ENCODE measurements at places on chromosomes 6 and 20.

DNA sequence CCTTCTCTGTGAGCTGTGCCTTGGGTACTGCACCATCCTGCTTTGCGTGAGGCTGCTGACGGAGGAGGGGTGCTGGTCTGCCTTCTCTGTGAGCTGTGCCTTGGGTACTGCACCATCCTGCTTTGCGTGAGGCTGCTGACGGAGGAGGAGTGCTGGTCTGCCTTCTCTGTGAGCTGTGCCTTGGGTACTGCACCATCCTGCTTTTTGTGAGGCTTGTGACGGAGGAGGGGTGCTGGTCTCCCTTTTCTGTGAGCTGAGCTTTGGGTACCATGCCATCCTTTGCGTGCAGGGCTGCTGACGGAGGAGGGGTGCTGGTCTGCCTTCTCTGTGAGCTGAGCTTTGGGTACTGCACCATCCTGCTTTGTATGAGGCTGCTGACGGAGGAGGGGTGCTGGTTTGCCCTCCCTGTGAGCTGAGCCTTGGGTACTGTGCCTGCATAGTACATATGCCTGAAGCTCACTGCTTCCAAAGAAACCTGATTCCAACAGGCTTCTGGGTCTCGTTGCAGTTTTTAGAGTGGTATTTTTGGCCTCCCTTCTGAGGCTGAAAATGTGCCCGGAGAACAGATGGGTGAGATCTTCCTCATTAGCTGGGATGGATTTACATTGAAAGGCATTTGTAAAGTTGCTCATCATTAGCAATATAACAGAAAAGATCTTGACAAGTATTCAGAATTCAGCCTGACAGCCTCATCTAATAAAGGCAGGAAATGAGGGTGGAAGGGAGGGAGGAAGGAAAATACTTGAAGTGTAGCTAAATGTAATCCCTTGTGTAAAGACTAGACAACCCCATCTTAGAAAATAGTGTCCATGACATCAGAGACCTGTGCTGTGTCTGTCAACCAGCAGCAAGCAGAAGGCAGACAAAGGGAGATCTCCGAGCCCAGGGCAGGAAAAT lies 46.8 kb upstream of the UNC93A start:
- DNase-seq: no peak

DNA sequence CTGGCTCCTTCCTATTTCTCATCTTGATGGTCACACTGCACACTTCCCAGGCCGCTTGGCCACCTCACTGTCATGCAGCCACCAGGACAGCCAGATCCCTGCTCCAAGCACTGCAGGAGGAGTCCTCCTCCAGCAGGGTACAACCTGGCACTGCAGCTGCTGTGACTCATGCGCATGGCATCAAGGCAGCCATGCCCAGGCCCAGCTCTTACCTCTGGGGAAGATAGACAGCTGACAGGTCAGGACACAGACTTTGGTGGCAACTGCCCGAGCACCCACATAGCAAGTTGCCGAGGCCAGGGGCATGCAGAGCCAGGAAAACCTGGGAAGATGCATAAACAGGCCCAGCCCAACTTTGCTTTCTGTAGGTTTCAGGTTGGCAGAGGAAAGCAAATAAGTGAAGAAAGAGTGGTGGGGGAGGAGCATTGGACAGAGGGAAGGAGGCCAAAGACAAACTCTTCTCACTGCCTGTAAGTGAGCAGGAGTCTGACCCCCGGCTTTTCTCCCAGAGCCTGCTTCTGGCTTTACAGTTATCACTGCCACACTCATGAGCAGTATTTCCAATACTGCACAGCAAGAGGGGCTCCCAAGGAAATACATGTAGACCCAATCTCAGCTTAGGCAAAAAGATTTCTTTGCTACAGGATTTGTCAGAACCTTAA lies 38.8 kb downstream of the SLC22A3 start:
- no peak for DNase-seq

- no peak for DNase-seq
Measured at GRCh38 chr6:20509212-20509611, 25.0 kb upstream of the CDKAL1 start.

DNA sequence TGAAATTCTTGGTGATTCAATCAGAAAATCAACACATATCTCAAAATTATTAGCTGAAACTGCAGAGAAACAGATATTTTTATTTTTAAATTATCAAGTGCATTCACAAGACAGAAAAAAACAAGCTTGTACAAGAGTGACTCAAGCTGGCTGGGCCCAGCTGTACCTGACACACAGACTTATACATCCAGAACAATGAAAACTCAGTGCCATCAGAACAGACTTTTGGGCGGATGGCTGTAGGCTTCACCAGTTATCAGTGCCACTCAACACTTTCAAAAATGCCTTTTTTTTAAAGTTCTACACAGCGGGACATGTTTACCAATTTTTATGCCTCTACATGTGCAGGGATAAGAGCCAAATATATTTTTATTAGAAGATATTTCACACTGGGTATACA lies 102.8 kb downstream of the MYB start:
- DNase-seq: no peak

DNA sequence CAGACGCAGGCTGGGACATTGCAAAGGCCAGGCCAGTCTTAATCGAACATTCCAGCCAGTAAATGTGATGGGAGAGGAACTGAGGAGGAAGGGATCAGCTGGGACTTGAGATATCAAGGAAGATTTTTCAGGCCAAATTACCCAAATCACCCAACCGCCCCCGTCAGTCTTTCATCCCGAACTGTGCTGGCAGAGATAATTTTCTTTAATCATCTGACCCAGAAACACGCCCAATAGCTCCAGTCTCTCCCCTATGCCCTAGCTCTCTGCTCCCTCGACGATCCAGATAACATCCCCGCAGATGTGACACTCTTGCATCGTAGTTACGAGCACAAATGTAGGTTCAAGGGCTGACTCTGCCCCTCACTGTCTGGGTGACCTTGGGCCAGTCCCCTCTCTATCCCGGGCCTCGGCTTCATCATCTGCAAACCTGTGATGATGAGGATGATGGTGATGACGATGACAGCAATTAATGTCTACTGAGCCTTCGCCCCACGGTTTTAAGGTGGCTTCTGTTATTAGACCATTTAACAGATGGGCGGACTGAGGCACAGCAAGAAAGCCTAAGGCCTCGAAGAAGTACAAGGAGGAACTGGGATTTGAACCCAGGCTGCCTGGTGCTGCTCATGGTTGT lies 118.6 kb downstream of the PREX1 start:
- DNase-seq: no peak

DNA sequence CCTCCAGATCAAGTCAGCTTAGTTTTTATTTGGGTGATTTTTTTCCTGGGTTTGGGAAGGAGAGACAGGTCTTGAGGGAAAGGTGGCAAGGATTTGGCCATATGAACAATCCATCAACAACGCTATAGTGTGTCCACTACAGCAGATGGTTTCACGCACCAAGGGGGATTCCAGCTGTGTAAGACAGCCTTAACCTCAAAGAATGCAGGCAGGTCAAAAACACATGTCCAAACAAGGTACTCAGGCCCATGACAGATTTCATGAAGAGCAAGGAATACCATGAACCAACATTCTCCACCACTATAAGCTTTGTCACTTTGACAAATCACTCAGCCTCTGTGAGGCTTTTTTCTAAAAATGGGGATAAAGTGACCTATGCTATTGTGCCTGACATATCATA lies 2.0 kb downstream of the AIF1 start:
- no peak for DNase-seq

- DNase-seq: no peak
Measured at GRCh38 chr6:144159223-144159622, 8.9 kb downstream of the STX11 start.

DNA sequence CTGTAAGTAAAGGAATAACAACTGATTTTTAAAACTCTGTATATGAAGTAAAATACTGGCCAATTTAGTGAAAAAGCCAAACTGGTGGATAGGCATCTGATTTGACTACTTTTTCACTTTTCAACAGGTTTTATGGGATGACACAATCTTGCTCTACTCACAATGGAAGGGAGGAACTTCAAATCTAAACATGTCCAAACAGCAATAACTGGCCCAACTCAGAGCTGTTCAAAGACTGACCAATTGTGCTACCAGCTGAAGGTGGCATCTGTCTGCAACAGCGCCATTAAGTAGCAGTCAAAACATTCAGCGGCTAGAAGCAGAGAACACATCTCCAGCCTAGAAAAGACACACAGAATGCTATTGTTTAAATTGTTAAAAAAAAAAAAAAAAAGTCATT lies 44.6 kb downstream of the SESN1 start:
- no peak for DNase-seq

- no peak for DNase-seq
Measured at GRCh38 chr20:35629427-35630145, 14.0 kb downstream of the SPAG4 start.

DNA sequence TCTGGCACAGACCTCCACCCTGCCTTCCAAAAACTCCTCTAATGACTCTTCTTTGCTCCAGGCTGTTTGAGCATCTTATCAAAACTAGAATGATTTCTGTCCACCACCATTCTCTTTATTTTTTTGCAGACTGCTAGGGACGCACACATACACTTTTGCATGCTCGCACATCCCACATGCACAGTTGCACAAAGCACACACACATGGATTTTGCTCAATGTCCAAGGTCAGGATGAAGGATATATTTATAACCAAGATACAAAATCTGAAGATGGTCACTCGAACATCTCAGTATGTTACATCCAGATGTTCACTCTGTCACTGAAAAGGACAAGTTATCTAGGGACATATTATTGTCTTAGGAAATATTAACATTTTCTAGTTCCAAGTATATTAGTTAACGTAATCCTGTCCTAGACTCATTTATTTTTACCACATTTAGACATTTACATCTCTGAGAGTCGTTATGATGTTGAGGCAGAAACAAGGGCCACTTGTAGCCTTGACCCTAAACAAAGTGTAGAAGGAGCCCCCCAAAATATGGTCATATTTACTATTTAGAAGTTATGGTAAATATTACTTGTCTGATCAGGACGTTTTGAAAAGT lies 3.4 kb upstream of the SIM1 start:
- no peak for DNase-seq

- no peak for DNase-seq
Measured at GRCh38 chr6:170404036-170404435, 97.5 kb downstream of the FAM120B start.

GRCh38 chr20:63166193-63167020 lies 49.5 kb downstream of the YTHDF1 start:
- no peak for DNase-seq

DNA sequence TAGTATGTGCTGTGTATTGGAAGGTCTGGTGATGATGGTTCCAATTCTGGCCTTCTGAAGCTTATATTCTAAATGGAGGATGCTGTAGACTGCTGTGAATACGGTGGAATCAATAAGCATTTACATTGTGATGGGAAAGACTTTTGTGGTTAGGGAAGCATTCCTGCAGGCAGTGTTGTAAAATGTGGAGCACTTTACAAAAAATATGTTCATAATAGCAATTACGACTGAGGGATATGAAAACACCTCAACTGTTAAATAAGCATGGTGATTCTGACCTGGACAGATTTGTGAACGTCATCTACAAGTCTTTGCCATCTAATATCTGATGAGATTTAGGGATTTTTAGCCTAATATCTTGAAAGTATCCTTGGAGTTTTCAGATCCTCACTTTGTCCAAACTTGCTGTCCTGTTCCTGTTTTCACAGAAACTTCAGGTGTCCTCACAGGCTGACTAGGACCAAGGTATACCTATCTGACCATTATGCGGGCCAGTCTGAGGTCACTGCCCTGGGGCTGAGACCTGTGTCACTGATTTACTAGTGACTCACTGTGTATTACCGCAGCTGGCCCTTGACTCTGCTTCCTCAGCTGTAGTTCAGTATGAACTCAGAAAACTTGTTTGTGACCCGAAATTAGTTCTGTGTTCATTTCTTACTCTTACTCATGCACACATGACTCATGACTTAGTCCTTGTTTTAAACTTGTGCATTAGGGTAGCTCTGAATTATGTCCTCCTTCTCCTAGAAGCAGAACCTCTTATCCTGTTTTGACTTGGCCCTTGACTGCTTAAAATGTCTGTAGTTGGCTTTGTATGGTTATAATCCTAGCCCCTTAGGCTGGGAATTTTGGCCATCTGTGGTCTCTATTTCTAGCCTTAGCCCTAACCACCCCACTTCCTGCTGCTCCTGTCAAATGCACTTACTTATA lies 343.0 kb downstream of the CDKAL1 start:
- DNase-seq: no peak

DNA sequence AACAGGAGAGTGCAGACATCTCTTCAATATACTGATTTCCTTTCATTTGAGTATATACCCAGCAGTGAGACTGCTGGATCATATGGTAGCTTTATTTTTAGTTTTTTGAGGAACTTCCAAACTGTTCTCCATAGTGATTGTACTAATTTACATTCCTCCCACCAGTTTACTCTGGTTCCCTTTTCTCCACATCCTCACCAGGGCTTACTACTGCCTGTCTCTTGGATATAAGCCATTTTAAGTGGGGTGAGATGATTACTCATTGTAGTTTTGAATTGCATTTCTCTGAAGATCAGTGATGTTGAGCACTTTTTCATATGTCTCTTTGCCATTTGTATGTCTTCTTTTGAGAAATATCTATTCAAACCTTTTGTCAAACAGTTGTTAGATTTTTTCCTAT lies 64.9 kb upstream of the HMGCLL1 start:
- no peak for DNase-seq

- no peak for DNase-seq
Measured at GRCh38 chr6:32082935-32083334, 26.2 kb downstream of the TNXB start.

GRCh38 chr20:50471231-50471630 lies 39.0 kb upstream of the PTPN1 start:
- no peak for DNase-seq

GRCh38 chr6:165439928-165440554 lies 130.6 kb upstream of the C6orf118 start:
- DNase-seq: no peak

DNA sequence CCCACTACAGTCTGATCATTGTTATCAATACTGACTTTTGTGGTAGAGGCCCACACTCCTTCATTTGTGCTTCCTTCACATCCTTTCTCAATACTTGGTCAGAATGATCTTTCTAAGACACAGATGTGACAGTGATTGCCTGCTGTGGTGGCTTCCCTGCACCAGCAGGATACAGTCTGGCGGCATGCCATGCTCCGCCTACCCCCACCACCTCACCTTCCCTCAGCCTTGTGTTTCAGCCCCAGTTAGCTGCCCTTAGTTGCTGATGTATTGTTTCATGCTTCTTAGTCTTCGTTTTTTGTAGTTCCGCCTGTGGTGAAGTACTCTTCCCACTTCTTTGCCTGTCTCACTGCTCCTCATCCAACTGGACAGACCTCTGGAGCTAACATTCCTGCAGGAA lies 10.9 kb downstream of the LRRC1 start:
- DNase-seq: no peak

DNA sequence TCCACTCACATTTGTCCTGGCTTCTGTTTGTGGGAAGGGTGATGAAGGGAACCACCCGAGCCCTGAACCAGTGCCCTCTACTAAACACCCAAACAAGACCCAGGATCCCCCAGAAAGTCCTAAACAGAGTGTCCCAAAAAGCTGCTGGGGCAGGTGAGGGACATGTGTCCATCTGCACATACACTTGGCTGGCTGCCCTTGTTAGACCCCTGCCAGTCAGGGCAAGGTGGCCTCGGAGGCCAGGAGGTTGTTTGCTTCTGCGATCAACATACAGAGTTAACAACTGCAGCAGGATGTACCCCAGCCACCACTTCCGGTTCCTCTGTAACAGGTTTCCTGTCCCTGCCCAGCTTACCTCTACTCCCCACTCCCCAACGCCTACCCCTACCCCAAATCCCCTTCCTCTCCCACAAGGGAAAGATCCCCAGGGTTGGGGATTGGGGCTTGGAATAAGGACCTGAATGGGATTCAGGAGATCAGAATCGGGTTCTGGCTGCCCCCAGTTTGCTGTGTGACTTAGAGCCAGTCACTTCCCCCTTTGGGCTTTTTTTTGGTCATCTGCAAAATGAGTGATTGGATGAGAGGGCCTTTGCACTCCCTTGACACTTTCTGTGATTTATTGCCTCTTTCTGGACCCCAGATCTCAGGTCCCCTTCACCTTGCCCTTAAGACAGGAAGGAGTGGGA lies 13.9 kb downstream of the DEF6 start:
- DNase-seq: peak; percentile 45

All from activated T-helper 1 cell treated with anti-CD3 and anti-CD28 coated beads, Interleukin-2, amount 50 U/mL, for 16 hours (primary cell).